ENCODE measurements at places on chromosomes 7 and 10.
A peak's percentile ranks its signal among the peaks of the same experiment; 100 is the strongest.

DNA sequence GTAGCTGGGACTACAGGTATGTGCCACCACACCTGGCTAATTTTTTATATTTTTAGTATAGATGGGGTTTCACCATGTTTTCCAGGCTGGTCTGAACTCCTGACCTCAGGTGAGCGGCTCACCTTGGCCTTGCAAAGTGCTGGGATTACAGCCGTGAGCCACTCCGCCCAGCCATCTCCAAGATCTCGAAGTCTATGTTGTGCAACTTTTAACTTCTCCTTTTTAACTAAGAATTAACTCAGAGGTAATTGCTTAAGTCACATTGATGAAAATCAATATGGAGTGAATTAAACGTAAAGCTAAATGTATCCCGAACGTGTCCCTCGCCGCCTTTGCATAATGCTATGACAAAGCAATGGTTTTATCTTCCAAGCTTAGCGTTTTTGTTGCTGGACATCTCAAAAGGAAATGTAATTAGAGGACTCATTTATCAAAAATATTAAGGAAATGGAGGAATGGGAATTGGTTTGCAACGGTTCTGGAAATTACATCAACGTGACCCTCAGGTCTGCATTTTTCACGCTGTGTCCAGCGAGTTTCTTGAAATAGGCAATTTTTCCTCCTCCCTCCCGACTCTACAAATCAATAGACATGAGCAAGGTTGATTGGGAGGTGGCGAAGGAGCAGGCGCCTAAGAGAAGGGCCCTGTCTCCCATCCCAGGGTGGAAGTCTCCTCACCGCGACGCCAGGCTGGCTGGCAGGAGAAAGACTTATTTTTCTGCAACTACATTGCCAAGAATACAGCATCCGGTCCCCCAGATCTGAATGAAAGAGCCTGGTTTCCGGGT lies 89.8 kb downstream of the TMEM130 start:
- DNase-seq: no peak

- no peak for DNase-seq
Observed at GRCh38 chr10:119517235-119518141, 25.0 kb downstream of the RGS10 start.

DNA sequence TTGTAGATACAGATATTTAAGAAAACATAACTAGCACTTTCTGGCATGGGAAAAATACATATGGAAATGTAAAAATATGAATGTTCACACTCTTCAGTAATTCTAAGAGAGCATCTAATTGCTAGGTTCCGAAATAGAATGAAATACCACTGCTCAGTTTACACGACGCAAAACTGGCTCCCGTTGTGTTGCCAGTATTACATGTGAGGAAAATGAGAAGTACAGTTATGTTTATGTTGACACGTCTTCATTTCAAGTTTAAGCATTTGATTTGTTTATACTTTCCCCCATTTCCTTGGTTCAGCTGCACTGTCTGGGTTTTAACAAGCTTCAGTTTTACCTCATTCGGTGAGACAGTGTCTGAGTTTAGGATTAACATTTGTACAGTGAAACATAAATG lies 275.8 kb upstream of the SEMA3D start:
- no peak for DNase-seq

DNA sequence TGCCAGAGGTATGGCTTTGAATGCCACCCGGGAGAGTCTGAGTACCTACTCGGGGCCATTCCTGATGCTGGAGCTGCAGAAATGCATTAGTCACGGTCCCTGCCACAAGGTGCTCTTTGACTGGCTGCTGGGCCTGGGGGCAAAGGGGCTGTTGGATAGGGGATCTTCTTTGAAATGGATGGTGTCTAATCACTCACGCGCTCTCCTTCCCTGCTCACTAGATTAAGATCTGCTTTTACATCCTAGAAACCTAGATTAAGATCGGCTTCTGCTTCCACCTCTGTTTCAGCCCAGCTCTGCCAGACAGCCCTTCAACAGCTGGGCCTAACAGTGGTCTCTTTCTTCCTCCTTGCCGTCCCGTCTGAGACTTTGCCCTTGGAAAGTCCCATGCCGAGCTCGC lies 57.2 kb downstream of the PAX2 start:
- no peak for DNase-seq

- no peak for DNase-seq
Observed at GRCh38 chr10:11869219-11869618, 46.1 kb downstream of the PROSER2 start.

GRCh38 chr7:75977743-75978142 lies 16.7 kb downstream of the TMEM120A start:
- no peak for DNase-seq

GRCh38 chr10:96339956-96340904 lies 18.6 kb downstream of the OPALIN start:
- DNase-seq: peak; percentile 49

- peak; percentile 20 for DNase-seq
Observed at GRCh38 chr10:98748298-98748697, 301.6 kb upstream of the HPS1 start.

- DNase-seq: peak; percentile 19
Observed at GRCh38 chr7:127252778-127253280, at the start of gene GRM8. TSS of gene GRM8 (minus strand) at chr7:127252941.

Measured in cerebellar cortex (tissue), 1 donor.